ENCODE measurements at places on chromosomes 4 and X. TPM values are rescaled to one million over a fixed set of nuclear protein-coding genes. Genes with fewer than 3 reads are reported as not detected.

GAGE13 gene
- total RNA-seq, result not detected

KCNE5 gene
- total RNA-seq, result 1.4 TPM

DNA sequence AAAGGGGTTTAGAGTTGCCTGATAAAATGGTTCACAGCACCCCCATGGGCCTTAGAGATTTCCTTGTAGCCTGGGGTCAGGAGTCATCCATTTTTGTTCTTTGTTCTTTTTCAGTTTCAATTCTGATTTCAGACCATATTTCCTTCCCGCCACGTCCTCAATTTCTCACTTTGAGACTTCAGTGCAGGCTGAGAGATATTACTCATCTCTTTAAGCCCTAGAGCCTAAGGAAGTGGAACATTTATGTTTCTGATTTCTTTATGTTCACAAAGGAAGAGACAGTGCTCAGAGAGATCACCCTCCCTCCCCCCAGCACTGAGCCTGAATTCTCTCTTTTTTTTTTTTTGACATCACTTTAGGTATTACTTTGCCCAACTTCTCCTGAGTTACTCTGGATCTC, 56.3 kb downstream of the MSN start:
- no peaks in the 10 kb centered on the region for H3K4me1 ChIP-seq
- H3K27me3 ChIP-seq, result no peaks in the 10 kb centered on the region
- no peak overlapping the region for H3K27ac ChIP-seq
- no peak for DNase-seq

HERC5 gene
- 13.7 TPM for total RNA-seq

- H3K4me3 ChIP-seq, result no peak overlapping the region
- H3K4me1 ChIP-seq, result no peaks in the 10 kb centered on the region
- no peak overlapping the region for H3K27ac ChIP-seq
- DNase-seq, result no peak
- H3K27me3 ChIP-seq, result no peaks in the 10 kb centered on the region
Observed at GRCh38 chr4:172362569-172362968, 549.4 kb downstream of the GALNTL6 start.

- no peak for DNase-seq
- H3K4me3 ChIP-seq, result no peak overlapping the region
- no peaks in the 10 kb centered on the region for H3K4me1 ChIP-seq
- no peaks in the 10 kb centered on the region for H3K36me3 ChIP-seq
- no peaks in the 10 kb centered on the region for H3K27me3 ChIP-seq
Observed at GRCh38 chr4:104649631-104650030, 154.9 kb upstream of the CXXC4 start.

DNA sequence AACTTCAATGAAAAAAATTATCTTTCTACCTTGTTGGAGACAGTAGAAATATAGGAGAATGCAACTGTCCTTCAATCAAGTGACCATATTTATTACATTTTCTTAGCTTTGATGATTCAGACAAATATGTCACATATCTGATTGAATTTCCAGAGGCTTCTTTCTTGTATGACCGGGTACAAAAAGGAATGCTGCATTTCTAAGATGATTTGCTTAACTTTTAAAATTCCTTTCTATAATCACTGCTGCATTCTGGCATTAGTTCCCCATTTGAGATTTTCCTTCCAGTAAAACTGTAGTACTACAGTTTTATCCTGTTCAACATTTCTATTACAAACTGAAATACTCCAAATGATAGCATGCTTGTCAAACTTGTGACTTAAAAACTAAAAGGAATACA, 5.2 kb downstream of the MFSD8 start:
- no peak overlapping the region for H3K27ac ChIP-seq
- no peaks in the 10 kb centered on the region for H3K27me3 ChIP-seq
- no peak overlapping the region for H3K4me3 ChIP-seq
- no peaks in the 10 kb centered on the region for H3K36me3 ChIP-seq

GAGE12F gene
- not detected for total RNA-seq

GRCh38 chrX:15435836-15436619, 51.8 kb upstream of the VEGFD start:
- no peaks in the 10 kb centered on the region for H3K4me1 ChIP-seq
- no peak overlapping the region for H3K4me3 ChIP-seq
- H3K27me3 ChIP-seq, result no peaks in the 10 kb centered on the region
- no peaks in the 10 kb centered on the region for H3K36me3 ChIP-seq
- DNase-seq, result no peak
- no peak overlapping the region for H3K27ac ChIP-seq

- no peak overlapping the region for H3K27ac ChIP-seq
- H3K4me1 ChIP-seq, result no peaks in the 10 kb centered on the region
- no peaks in the 10 kb centered on the region for H3K36me3 ChIP-seq
Observed at GRCh38 chr4:73432169-73433000, 3.6 kb upstream of the AFP start.

DNA sequence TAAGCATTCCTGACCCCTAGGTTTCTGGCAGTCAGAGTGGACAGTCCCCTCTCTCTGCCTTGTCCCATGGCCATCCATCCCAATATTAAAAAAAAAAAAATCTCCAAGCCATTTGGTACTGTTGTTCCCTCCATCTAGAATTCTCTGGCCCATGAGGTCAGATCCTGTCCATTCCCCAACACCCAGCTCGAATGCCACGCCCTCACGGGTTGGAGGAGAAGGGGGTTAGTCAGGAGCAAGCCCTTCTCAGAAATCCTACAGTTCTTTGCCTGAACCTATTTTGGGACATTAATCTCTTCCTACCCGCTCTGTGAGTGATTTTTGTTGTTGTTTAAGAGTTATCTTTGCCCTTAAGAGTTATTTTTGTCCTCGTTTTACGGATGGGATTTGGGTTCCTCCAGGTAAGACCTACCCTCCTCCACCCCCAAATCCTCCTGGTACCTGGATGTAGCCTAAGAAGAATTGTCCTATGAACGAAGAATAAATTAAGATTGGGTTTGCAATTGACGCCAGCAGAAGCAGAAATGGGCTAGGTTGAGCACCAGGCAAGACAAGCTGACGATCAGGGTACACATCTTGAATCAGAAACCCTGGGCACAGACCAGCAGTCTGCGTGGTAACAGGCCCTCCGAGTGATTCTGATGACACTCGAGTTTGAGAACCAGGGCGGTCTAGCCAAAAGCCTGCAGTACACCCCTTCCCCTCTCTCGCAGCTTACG, 977 bp downstream of the RNF175 start:
- no peak overlapping the region for H3K27ac ChIP-seq
- no peaks in the 10 kb centered on the region for H3K27me3 ChIP-seq
- H3K4me1 ChIP-seq, result peaks cover 2% of the 10 kb centered on the region

DNA sequence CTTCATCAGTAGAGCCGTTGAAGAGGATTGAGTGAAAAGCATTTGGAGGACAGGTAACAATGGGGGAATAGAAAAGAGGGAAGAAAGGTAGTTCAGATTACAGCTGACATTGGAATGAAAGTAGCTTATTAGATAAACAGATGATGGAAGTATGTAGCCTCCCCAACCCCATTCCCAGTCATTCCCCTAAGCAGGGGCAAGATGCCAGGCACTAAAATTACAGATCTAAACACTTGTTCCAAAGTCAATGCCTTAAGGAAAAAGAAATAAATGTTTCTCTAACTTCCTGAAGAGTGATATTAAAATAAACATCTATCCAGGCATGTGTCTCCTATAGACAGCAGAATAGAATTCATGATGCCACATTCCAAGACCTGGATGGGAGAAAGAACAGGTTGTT, 350.8 kb downstream of the PDGFC start:
- H3K4me1 ChIP-seq, result no peaks in the 10 kb centered on the region
- no peak overlapping the region for H3K27ac ChIP-seq
- no peak for DNase-seq
- no peak overlapping the region for H3K4me3 ChIP-seq

GAGE12H gene
- total RNA-seq, result not detected

CTAG1B gene
- not detected for total RNA-seq

TMPRSS11A gene
- not detected for total RNA-seq

DNA sequence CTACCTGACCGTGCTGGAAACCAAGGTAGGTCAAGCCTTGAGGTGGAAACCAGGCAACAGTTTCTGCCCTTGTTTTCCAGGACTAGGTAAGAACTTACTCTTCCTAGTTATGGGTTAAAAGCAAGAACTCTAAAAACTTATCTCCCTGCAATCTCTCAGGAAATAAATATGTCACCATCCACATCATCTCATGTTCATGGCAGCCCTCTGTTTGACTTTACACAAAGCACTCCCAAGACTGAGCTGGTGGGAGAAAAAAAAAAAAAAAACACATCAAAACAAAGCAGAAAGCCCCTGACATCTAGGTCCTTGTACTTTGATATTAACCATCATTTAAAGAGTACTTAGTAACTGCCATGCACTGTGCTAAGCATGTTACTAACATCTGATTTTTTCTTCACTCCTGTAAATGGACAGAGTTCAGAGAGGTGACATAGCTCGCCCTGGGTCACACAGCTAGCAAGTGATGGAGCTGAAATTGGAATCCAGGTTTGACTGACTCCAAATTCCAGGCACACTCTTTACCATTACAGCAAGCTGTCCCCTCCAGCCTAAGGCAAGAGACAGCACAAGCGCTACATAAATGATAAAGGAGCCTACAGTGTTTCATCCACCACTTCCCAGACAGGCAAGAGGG, 102.8 kb upstream of the NOCT start:
- H3K4me1 ChIP-seq, result peaks cover 3% of the 10 kb centered on the region
- H3K36me3 ChIP-seq, result no peaks in the 10 kb centered on the region
- H3K27ac ChIP-seq, result no peak overlapping the region
- no peaks in the 10 kb centered on the region for H3K27me3 ChIP-seq

DNA sequence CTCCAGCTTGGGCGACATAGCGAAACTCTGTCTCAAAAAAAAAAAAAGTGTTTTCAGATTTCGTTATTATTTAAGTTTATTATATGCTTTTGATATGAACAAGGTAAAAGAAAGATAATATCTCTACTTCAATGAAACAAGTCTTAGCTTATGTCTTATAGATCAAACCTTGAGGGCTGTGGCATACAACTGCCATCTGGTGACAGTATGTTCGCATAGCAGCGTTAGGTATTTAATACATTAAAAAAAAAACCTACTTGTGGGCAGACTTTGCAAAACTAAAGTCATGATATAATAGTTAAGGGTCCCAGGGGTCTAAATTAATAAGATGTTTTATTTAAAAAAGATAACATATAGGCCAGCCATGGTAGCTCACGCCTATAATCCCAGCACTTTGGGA, 161.2 kb upstream of the AMOT start:
- no peak overlapping the region for H3K4me3 ChIP-seq
- no peaks in the 10 kb centered on the region for H3K4me1 ChIP-seq
- no peaks in the 10 kb centered on the region for H3K36me3 ChIP-seq
- no peaks in the 10 kb centered on the region for H3K27me3 ChIP-seq
- no peak for DNase-seq
- H3K27ac ChIP-seq, result no peak overlapping the region

PLA2G12A gene
- total RNA-seq, result 84.3 TPM

UBA1 gene
- 177 TPM for total RNA-seq

DNA sequence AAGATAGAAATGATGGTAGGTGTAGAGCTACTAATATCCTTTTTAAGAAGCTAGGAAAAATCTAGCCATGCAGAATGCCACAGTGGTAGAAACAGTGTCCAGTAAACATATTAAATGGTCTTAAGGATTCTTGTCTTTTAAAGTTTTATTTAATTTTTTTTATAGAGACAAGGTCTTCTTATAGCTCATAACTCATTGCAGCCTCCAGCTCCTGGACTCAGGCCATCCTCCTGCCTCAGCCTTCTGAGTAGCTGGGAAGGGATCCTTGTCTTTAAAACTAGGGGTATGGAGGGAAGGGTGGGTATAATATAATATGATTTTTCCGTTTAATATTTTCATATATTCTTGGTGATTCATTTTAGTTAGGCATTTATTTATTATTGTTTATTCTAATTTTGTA, 3.8 kb downstream of the TMEM165 start:
- H3K27me3 ChIP-seq, result no peaks in the 10 kb centered on the region
- no peak overlapping the region for H3K4me3 ChIP-seq
- DNase-seq, result no peak
- H3K36me3 ChIP-seq, result no peaks in the 10 kb centered on the region

DNA sequence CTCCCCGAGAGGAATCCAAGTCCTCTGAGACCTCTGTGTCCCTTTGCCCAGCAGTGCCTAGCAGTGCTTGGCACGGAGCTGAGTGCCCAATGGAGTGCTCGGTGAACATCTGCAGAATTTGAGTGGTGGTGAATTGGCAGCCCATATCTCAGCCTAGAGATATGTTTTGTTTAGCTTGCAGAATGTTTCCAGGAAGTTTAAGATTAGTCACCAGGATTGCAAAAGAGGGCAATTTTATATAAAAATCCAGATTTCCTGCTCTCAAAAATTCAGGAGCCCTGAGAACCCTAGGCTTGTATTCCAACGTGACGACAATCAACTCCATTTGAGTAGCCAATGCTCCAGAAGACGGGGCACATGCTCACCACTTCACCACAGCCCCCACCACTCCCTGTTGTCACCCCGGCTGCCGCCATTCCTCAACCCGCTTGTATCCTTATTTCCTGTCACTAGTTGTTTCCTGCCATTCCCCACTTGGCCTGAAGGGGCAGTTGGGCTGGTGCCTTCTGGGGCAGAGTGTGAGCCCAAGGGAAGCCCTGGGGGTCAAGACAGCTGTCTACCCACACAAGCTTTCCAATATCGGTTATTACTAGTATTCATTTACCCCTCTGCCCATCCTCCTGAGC, 116.9 kb downstream of the EFNB1 start:
- no peaks in the 10 kb centered on the region for H3K27me3 ChIP-seq
- DNase-seq, result no peak
- no peak overlapping the region for H3K4me3 ChIP-seq
- no peaks in the 10 kb centered on the region for H3K36me3 ChIP-seq
- no peak overlapping the region for H3K27ac ChIP-seq

DNA sequence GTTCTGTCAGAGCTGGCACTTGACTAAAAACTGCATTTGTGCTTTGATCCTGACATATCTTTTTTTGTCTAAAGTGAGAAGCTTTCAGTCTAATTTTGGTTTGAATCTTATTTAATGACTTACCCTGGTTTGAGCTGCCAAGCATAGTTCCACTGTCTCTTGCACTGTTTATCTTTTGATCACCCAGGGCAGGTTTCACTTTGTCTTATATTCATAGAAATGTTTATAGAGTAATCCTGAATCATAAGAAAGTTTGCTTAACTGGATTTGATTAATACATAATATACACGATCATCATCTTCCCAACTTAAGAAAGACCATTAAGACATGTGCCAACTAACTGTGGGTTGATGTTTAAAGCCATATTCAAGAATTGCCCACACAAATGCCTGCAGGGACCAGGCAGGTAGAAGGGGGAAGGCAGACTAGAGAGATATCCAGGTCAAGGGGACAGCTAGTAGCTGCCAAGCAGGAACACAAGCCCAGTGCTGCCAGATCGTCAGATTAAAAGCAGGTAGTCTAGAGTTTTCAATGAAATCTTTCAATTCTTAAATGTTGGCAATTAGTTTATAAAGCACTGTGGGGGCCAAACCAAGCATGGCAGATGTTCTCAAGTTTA, 1.9 kb downstream of the GK start:
- DNase-seq, result no peak
- H3K4me1 ChIP-seq, result no peaks in the 10 kb centered on the region
- H3K4me3 ChIP-seq, result no peak overlapping the region
- H3K27me3 ChIP-seq, result no peaks in the 10 kb centered on the region
- no peaks in the 10 kb centered on the region for H3K36me3 ChIP-seq

GRCh38 chr4:36385951-36386571, 104.6 kb downstream of the DTHD1 start:
- no peaks in the 10 kb centered on the region for H3K36me3 ChIP-seq
- no peak for DNase-seq
- H3K4me1 ChIP-seq, result no peaks in the 10 kb centered on the region
- no peaks in the 10 kb centered on the region for H3K27me3 ChIP-seq
- no peak overlapping the region for H3K27ac ChIP-seq

PAGE5 gene
- not detected for total RNA-seq
